ENCODE measurements at places on chromosomes 1 and 21. TPM values are rescaled to one million over a fixed set of nuclear protein-coding genes. Genes with fewer than 3 reads are reported as not detected.

The CYP4X1 gene
- not detected for total RNA-seq

The ADAMTS5 gene
- not detected for total RNA-seq

The ST6GALNAC5 gene
- not detected for total RNA-seq

The ELF3 gene
- 0.55 TPM for total RNA-seq

The KRTAP19-5 gene
- not detected for total RNA-seq

Data from T-helper 2 cell treated with Interferon-gamma antibody and Interleukin-4, amounts not matched to agents 100 ng/mL and 5 ng/mL, for 36 hours (primary cell).